ENCODE measurements at places on chromosomes 7 and 10. TPM values are rescaled to one million over a fixed set of nuclear protein-coding genes. Genes with fewer than 3 reads are reported as not detected.

- DNase-seq, result no peak
Observed at GRCh38 chr10:104066945-104067344, 18.7 kb downstream of the COL17A1 start.

ERVW-1 gene
- total RNA-seq, result not detected

MUC3A gene
- total RNA-seq, result not detected

DNA sequence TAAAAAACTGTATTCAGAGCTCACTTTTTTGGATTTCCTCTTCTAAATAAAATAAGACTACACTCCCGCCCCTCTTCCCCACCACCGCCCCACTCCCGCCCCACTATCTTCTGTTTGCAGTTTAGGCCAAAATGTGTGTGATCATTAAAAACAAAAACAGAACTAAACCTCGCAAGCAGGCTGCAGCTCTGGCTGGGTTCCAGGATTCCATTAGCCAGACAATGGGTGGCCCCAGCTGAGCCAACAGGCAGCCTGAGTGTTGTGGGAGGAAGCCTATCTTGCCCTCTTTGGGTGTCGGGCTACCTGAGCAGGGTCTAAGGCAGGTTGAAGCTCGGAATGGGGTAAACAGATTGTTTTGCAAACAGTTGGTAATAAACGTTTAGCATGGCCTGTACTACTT, 41.7 kb downstream of the ARL4A start:
- no peak for DNase-seq

CALD1 gene
- total RNA-seq, result 20.0 TPM

Data from activated T-cell treated with anti-CD3 and anti-CD28 coated beads, Interleukin-2, amount 50 U/mL, for 72 hours (primary cell).